ENCODE measurements at places on chromosomes 4 and X. TPM values are rescaled to one million over a fixed set of nuclear protein-coding genes. Genes with fewer than 3 reads are reported as not detected.

- DNase-seq: no peak
These were observed 24.9 kb upstream of the OCIAD2 start for GRCh38 chr4:48931459-48931858.

GRCh38 chr4:30723201-30723955 is 3.2 kb downstream of the PCDH7 start:
- DNase-seq: no peak

DNA sequence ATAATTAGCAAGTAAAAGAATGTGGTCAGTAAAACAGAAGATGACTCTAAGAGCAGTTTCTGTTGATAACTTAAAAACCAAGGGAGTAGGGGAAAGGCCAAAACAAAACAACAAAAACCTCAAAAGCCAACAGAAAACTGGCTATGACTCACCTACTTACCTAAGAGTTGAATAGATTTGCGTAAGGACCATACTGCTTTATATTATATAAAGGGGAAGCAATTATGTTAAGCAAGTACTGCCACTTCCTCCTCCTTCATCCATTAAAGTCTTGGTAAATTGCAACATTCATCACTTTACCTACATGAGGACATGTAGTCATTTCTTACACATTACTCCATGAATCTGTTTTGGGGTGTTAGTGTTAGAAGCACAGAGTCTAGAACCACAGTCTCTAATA is 85.9 kb upstream of the FAM47A start:
- DNase-seq: no peak

- DNase-seq: no peak
These were observed 310.5 kb downstream of the RAPGEF2 start for GRCh38 chr4:159413306-159413943.

COL4A5 gene
- total RNA-seq: 0.51 TPM

DNA sequence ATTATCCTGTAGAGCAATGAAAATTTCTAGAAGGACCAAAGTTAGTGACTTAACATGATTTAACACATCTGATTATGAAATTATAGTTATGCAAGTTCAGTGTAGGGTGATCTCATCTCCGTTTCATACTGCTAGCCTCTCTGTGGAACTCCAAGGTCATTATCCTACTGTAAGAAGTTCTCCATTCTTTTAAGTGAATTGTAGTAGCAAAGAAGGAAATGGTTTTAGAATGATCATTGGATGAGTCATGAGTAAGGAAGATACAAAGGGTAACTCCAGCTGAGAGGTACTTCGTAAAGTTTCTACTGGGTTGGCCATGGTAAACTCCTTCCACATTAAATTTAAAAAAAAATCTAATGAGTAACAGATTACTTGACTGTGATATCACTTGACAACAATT is 215.0 kb upstream of the GIMD1 start:
- no peak for DNase-seq

CCDC158 gene
- total RNA-seq: not detected

GRCh38 chrX:24761306-24761705 is 67.6 kb downstream of the POLA1 start:
- DNase-seq: no peak

LDOC1 gene
- not detected for total RNA-seq

DNA sequence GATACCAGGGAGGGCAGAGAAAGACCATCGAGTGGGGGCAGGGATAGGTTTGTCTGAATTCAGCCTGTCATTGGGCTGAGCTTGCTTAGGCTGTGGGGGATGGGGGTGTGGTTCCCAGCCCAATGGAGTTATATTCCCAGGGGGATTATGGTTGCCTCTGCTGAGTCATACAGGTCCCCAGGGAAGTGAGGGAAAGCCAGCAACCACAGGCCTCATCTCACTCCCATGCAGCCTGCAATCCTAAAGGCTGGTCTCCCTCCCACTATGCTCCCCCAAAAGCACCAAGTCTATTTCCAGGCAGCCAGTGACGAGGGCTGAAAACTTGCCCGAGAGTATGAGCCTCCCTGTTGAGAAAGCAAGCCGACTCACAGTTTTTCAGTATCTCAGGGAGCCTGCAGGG is 39.3 kb downstream of the AFM start:
- no peak for DNase-seq

HTN1 gene
- not detected for total RNA-seq

GRCh38 chr4:82515705-82516104 is 46.1 kb downstream of the TMEM150C start:
- DNase-seq: no peak

GRCh38 chr4:2621419-2621818 is 85.0 kb downstream of the FAM193A start:
- no peak for DNase-seq

DNA sequence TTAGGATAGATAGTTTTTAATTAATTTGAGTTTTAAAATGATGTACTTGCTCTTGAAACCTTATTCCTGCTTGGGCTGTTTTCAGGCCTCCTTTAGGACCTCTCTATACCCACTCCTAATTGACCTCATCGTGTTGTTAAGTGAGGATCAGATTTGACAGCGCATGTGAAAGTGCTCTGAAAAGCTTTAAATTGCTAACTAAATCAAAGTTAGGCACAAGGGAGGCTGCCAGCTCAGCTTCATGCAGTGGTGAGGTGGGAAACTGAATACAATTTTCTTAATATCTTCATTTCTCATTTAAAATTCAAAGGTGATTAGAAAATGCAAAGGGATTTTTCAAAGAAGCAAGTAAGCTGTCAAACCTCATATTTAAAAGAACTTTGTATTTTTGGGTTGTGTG is 20.0 kb downstream of the FHDC1 start:
- DNase-seq: no peak
